ENCODE measurements at places on chromosomes 5 and 9.

DNA sequence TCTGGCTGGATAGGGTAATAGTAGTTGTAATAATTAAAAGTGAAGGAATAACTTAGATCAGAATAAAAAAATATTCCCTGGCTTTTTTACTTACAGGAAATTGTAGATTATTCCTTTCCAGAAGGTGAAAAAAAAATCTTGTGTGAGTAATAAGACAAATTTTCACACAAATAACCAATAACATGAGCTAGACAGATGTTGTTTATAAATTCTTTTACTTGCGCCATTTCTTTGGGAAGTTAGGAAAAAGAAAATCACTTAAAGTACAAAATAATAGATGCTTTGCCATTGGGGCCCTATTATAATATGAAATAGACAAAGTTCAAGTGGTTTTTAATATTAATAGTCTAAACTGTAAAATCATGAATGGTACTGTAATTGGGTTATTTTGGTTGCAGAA lies 204.1 kb downstream of the ARRDC3 start:
- DNase-seq = no peak

DNA sequence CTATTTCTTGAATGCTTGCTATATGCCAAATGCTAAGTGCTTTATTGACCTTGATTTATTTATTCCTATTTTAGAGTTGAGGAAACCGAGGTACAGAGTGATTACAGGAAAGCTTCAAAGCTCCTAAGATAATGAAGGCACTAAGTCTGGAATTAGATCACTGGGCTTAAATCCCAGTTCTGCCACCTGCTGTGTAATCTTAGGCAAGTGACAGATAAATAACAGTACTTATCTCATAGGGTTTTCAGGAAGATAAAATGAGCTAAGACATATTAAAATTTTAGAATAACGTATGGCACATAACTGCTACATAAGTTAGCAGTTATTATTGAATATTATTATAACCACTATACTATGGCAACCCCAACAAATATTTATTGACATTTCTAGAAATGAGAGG lies 843.8 kb downstream of the DTWD2 start:
- DNase-seq = no peak

DNA sequence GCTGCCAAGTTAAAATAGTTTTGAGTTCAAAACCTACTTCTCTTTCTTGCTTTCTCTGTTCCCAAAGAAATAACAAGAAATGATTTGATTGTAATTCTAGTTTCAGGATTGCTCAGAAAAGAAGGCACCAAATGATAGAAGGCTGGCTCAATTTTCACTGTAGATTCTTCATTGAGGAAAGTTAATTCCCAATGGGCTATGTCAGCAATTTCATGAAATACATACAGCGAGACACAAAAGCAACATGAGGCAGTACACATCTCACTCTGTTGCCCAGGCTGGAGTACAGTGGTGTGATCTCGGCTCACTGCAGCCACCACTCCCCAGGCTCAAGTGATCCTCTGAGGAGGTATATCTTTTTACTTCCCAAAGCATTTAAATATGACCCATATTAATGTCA lies 1659.9 kb upstream of the C9orf72 start:
- no peak for DNase-seq

- DNase-seq = peak; percentile 76
Observed at GRCh38 chr5:472656-473550, 29.9 kb downstream of the EXOC3 start.

- no peak for DNase-seq
Observed at GRCh38 chr5:6902597-6902996, 189.4 kb downstream of the TENT4A start.

- DNase-seq = no peak
Observed at GRCh38 chr5:76941442-76941841, 11.4 kb upstream of the CRHBP start.

DNA sequence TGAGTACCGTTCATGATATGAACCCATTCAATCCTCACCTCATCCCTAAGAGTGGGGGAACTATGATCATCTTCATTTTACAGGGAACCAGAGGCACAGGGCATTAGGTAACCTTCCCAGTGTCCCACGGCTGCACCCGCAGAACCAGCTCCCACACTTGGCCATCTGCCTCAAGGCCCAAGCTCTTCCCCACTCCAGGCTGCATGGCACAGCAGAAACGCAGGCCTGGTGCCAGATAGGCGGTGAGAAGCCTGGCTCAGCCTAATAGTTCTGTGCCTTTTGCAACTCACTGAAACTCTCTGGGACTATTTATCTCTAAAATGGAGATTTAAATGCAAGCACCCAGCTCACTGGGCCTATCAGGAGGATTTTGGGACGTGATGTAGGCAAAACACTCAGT lies 90.8 kb upstream of the ZNF618 start:
- DNase-seq = no peak

DNA sequence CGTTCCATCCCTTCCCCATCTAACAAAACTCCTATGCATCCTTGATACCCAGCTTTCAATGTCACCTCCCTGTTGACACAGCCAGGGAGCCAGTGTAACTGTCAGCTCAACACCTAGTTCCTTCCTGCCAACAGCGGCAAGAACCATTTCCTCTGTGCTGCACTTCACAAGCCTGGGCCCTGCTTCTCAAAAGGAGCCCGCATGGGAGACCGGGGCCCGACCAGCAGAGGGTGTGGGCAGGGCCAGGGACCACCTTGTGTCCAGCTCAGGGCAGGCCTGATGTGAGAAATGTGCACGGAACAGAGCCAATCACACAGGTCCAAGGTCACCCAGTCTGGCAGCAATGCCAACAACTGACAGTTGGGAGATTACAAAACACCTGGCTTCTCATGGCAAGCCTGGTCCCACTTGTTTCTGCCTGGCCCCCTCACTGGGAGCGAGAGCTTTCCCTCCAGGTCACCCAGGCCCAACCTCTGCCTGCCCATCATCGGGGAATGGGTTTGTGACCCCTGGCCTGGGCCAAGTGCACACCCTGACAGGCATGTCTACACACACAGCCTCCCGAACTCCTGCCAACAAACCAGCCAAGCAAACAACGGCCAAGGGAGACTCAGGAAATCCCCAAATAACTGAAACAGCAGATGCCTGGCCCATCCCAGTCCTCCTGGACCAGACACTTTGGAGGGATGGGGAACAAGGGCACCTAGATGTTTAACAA lies 3.1 kb downstream of the RNF44 start:
- no peak for DNase-seq

DNA sequence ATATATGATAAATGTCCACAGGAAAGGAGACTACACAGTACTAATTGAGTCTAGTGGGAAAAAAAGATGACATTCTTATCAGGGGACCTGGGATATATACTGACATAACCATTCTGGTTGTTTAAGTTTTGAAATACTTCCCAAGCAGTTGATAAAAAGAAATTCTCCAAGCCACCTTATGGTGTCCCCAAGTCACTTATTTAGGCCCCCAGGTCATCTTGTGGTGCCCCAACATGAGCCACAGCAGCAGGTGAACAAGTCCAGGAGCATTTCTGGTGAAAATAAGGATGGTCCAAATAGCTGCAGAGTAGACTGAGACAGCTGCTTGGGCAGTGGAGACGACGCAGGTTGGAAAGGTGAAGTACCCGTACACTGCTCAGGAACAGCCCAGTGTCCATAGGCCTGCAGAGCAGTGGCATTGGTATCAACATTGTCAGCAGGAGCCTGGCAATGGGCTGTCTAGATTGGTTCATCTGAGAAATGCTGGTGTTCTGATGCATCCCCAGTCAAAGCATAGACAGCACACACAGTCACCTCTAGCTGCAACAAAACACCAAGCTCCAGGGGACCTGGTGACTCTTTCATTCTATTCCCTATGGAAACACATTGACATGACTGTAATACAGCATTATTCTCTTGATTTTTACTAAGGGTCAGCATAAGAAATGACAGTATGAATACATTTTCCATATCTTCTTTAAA lies 430.6 kb downstream of the NR2F1-AS1 start:
- DNase-seq = no peak

DNA sequence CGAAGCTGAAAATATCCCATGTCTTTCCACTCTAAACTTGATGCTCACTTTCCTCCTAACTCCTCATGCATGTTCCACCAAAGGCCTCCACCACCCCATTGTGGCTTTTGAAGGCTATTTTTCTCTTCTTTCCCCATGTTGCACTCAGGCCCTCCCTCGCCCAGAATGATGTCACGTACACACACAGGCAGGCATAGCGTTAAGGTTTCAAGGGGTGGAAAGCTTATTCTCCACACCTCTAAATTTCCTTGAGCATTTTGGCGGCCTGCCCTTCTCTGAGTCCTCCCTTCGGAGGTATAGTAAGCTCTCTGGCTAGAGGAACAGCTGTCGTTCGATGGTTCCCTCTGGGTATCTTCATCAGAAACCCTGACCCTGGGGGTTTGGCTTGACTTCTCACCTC lies 673.5 kb downstream of the ACTL7B start:
- no peak for DNase-seq

GRCh38 chr9:118362596-118362995 lies 658.4 kb downstream of the TLR4 start:
- no peak for DNase-seq

DNA sequence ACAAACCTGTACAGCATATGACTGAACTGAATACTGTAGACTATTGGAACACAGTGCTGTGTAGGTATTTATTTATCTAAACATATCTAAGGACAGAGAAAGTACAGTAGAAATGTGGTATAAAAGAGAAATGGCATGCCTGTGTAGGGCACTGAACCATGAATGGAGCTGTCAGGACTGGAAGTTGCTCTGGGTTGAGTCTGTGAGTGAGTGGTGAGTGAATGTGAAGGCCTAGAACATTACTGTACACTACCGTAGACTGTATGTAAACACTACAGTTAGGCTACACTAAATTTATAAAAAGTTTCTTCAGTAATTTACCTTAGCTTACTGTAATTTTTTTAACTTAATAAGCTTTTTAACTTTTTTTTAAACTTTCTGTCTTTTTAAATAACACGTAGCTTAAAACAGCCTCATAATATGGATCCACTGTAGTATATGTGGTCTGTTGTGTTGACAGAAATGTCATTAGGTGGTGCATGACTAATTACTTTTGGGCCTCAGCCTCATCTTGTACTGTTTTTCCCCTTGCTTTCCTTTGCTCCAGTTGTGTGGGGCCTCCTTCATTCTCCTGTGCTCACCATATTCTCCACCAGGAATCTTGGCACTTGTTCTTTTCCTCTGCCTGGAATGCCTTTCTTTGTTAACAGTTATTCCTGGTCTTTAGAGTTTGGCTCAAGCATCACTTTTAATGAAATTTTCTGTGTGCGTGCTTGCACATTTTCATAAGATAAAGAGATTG lies 8.8 kb downstream of the SPIN1 start:
- no peak for DNase-seq
